ENCODE measurements at places on chromosomes 3 and 15.

DNA sequence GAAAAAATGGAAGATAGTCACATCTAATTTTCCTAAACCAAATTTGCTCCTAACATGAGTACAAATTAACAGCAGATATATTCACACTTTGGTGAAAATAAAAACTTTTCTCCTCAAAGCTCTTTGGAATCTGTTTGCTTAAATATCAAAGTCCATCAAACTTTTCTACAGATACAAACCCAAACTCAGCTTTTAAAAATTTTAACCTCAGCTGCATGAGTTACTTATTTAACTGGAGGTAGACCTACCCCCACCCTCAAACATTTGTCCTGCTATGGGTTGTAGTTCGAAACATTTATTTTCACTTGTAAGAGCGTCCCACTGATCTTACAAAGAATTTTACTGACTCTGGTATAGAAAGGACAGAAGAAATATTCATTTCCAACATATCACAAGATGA is 8.9 kb upstream of the XYLB start:
- DNase-seq = no peak

GRCh38 chr3:151372063-151372820 is 12.3 kb downstream of the P2RY12 start:
- no peak for DNase-seq

DNA sequence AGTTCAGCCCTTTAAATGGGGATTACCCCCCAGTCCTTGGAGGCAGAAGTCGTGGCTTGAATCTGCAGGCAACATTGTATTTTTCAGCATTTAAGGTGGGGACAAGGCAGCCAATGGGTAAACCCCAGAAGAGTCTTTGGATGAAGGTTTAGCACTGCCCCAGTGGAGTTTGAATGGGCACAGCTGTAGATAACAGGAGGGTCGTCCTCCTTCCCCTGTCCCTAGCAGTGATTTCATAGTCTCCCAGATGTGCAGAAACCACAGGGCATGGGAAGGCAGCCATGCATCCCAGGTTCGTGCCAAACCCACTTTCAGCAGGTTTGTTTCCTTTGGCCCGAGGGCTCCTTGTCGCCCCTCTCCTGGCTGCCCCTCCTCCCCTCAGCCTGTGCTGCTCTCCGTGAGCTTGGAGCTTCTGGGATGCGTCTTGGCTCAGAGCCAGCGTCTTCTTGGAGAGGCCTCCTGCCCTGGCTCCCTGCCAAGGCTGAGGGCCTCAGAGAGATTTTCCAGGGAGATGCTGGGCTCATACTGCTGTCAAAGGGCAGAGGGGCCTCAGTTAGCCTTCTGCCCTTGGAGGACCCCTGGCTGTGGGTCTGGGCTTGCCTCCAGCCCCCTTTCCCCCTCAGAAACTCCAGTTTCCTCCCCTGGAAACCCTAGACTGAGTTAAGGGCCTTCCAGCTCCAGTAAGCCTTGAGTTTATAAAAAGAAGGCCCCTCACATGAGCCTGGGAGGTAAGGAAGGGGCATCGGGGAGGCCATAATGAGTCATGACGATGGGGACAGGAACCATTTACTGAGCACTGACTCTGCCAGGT is 48.9 kb upstream of the POLG start:
- no peak for DNase-seq

- DNase-seq = no peak
Measured at GRCh38 chr3:9214185-9214584, 35.3 kb downstream of the SRGAP3 start.

Data from thymus (tissue), 14 donors.